ENCODE measurements at places on chromosomes 3 and 15.

DNA sequence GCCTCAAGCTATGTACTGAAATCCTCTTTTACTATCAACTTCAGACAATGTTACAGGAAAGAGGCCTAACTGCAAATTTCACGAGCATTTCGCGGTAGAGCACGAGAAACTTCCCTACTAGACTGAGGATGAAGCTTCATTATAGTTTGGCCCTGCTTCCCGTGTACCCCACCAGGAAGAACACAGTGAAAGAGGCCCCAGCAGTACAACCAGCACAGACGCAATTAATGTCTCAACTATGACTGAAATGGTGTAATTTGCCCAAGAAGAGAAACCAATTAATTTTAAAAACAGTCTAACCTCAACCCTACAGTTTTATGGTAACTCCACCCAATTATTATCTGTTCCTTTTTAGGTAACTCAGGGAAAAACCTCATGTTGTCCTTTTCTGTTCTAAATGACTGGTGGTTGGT, 12.1 kb downstream of the CHSY1 start:
- no peak for DNase-seq

GRCh38 chr3:69866988-69867720, 127.9 kb downstream of the MITF start:
- DNase-seq: no peak

GRCh38 chr15:58487041-58487723, 55.4 kb downstream of the LIPC start:
- no peak for DNase-seq

DNA sequence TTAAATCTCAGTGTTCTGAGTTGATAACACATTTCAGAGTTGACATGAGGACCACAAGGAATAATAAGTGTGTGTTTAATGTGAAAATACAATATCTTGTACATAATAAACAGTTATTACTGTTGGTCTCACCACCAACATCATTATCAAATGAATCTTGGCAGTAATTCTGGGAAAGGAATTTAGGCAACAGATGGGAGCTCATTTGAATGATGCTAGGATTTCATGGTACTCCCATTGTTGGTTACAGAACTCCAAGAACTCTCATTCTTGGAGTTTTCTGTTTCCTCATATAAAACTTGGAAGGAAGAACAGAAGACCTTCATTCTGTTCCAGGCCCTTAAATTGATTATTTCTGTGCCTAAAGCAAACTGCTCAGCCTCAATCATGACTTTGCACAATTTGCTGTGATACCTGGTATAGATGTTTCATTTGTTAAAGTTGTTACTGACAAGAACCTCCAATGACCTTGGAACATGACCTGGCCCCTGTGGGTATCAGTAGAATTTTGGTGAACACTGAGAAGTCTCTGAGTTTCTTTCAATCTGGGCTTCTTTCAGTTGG, 385.8 kb downstream of the LPP start:
- no peak for DNase-seq

GRCh38 chr3:87798567-87798947, 260.2 kb downstream of the CGGBP1 start:
- DNase-seq: no peak

DNA sequence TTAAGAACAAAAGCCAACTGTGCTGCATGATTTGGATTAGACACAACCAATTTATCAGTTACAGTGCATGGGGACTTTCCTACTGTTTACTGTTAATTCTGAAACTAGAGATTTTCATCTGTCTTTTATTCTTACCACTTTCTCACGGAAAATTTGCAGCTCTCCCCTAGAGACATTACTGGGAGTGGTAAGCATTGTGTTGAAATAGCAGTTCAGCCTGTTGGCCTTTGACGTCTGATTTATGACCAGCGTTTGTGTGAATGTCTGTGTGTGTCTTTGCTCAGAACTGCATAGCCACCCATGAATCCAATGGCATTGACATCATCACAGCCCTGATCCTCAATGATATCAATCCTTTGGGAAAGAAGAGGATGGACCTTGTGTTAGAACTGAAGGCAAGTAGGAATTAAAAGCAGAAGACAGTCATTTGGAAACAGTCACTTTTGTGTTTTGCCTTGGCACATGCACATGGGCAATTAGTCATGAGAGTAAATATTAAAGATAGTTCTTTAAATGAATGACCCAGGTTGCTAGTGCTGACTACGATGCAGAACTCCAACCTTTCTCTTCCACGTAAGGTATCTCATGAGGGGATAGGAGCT, 202.2 kb upstream of the BHLHE40 start:
- DNase-seq: peak; percentile 65

DNA sequence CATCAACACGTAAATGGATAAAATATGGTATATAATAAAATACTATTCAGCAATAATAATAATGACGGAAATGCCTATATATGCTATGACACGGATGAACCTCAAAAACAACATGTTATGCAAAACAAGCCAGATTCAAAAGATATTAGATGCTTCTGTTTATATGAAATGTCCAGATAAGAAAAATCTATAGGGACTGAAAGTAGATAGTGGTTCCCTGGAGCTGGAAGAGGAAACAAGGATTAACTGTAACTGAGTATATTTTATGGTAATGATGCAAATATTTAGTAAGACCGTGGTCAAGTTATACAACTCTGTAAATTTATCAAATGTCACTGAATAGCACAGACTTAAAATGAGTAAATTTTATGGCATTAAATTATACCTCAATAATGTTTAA, 25.8 kb upstream of the WDR49 start:
- DNase-seq: no peak

DNA sequence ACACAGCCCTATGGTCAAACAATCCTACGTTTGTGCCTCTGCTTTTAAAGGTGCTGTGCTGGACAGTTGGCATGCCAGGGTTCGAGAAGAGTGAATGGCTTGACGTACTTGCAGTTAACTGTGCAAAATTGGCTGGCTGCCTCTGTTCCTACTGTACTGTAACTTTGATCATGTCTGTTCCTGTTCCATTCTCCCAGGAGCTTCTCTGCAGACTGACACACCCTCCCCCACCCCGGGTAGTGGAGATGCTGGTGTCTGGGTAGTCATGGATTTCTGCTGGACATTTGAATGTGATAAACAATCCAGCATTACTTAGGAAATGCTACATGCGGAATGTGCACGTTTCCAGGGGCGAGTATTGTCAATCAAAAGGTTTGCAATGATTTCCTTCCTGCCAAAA, 6.5 kb upstream of the VILL start:
- no peak for DNase-seq

- no peak for DNase-seq
Observed at GRCh38 chr15:39415634-39416033, 165.2 kb upstream of the THBS1 start.

- DNase-seq: no peak
Observed at GRCh38 chr15:27592036-27592760, 506.9 kb downstream of the OCA2 start.

DNA sequence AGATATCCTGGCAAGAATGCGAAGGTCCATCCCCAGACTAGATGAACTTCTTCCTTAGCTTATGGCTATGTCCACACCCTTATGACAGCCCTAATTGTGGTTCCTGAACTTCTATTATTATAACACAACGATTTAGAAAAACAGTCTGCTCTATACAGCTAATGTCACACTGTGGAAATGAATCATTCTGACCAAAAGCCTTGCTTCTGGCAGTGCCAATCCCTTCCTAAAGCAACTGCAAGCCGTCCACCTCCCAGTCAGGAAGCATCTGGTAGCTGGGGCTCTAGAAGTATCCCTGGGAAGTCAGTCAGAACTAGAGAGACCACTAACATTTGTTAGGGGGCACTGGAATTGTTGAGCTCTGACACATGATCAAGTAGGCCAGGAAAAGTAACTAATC, 45.0 kb downstream of the MYO5A start:
- DNase-seq: peak; percentile 88

DNA sequence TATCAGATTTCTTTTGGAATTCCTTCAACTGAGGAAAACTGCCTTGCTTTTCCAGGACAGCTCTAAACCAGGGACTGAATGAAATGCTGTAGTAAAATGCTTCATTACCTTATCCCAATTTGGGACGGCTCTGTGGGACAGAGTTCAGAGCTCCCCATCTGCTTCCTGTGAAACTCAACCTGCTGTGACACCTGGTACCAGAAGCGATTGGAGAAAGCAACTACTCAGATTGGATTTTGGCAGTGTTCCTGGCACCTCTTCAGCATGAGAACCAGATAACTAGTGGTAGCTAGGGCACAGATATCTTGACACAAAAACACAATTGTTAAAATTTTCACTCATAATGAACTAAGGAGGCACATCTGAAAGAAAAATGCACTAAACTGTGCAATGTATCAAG, 539.1 kb downstream of the SI start:
- DNase-seq: no peak

All from common myeloid progenitor, CD34-positive (primary cell).